ENCODE measurements at places on chromosomes 2 and 18. TPM values are rescaled to one million over a fixed set of nuclear protein-coding genes. Genes with fewer than 3 reads are reported as not detected.

Gene CEP68
- total RNA-seq = 5.4 TPM

Gene MOCOS
- 24.9 TPM for total RNA-seq

Gene EGR4
- not detected for total RNA-seq

Gene CHRND
- total RNA-seq = not detected

Gene ANKRD62
- total RNA-seq = not detected

Measured in placental pericyte (primary cell).